ENCODE measurements at places on chromosomes 3 and 15.

GRCh38 chr3:172321035-172321434, 127.2 kb downstream of the GHSR start:
- no peak for DNase-seq

DNA sequence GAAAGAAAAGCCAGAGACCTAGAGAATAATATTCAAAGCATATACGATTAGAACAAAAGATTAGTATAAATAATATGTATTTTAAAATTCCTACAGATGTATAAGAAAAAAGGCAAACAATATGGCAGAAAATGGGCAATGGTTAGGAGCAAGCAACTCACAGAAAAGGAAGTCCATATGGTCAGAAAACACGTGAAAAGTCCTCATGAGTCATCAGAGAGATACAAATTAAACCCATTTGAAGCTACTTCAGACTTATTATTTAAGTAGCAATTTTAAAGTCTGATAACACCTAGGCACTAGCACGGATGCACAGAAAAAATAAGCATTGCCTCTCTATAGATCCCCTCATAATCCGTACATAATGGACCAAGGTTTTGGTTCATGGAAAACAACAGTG, 25.6 kb downstream of the SLC7A14 start:
- no peak for DNase-seq

- no peak for DNase-seq
These were observed 6.8 kb downstream of the TSPAN3 start for GRCh38 chr15:77064063-77064462.

DNA sequence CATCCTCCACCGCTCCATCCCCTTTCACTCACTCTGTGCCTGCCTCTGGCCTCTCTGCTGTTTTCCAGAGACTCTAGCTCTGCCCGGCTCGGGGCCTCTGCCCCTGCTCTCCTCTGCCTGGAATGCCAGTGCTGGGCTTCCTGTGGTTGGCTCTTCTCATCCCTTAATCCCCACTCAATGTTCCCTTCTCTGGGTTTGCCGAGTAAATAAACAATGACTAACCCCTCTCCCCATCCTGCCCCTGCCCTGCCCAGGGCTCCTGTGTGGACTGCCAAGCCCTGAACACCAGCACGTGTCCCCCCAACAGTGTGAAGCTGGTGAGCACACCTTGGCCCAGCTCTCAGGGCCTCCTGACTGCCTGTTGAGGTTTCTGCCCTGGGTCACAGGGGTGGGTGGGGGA, 12.2 kb downstream of the STAB1 start:
- no peak for DNase-seq

DNA sequence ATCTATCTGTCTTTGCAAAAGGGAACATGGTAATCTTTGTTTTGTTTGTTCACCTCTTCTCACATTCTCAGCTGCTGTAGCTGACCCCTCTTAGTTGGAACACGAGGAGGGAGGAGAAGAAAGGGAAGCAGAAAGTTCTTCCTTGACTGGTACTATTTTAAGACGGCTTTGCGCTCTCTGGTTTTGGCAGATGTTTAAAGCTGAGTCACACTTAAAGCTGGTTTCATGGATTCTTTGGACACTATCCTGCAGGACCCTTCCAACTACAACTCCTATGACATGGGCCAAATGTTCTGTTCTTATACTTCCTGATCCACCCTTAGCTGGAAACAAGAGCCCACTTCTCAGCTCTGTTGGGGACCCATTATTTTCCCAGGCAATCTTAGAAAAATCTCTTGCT, 40.6 kb upstream of the FXR1 start:
- no peak for DNase-seq

- no peak for DNase-seq
These were observed 26.9 kb downstream of the LOXL1 start for GRCh38 chr15:73952913-73953750.

GRCh38 chr15:50024281-50024680, 94.8 kb downstream of the ATP8B4 start:
- no peak for DNase-seq

GRCh38 chr3:192077795-192078497, 617.0 kb downstream of the PYDC2 start:
- DNase-seq = no peak

DNA sequence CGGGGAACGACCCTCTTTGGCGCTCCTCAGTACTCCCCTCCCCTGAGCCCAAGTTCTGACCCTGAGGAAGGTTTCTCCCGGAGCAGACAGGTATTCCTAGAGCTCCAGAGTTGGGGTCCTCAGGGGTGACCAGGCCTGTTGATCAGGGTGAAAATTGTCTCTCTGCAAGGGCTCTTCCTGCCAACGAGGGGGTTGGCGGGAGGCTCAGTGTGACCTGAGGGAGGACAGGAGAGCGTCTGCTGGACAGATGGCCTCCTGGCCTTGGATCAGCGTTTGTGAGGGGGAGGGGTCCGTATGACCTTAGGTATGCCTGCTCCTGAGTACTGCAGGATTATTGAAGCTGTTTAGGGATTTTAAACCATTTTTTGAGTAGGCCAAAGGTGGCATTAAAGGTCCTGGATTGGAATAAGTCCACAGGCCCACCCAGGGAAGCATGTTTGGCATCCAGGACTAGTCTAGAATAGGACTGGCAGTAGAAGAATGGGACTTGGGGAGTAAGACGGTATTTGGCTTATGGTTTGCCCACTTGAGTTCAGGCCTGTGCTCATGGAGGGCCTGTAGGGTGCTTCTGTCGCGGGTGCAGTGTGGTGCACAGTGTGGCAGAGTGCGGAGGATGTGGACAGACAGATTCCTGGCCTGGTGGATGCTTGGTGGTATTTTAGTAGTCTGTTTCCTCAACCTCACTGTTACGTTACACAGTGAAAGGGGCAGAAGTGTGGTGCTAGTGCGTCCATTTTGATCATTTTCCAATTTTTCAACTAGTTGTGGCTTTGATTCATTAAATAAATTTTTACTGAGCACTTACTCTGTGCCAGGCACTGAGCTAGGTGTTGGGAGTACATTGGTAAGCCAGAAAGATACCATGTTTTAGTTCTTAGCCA, 959 bp downstream of the ZNF592 start:
- DNase-seq = no peak

GRCh38 chr3:89353465-89353864, 246.0 kb downstream of the EPHA3 start:
- DNase-seq = no peak

DNA sequence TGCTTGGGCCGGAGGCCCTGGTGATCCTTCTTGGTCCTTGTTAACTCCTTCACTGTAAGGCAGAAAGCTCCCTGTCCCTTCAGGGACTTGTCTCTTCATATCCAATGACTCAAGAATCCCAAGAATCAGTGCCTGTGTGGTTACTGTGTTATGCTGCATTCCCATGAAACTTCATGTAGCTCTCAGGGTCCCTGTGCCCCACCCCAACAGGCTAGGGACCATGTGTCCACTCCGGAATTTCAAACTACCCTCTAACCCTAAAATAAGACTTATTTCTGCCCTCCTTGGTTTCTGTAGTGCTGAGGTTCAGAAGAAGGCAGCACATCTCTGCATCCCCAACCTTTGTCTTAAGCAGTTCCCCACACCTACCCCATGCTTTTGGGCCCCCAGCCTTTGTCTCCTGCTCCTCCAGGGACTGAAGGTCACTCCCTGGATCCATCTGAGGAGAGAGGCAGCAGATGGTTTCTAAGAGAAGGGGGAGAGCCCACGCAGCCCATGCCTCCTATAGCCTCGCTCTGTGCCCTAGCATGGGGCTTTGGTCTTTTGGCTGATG, 531 bp upstream of the MAP1A start:
- no peak for DNase-seq

DNA sequence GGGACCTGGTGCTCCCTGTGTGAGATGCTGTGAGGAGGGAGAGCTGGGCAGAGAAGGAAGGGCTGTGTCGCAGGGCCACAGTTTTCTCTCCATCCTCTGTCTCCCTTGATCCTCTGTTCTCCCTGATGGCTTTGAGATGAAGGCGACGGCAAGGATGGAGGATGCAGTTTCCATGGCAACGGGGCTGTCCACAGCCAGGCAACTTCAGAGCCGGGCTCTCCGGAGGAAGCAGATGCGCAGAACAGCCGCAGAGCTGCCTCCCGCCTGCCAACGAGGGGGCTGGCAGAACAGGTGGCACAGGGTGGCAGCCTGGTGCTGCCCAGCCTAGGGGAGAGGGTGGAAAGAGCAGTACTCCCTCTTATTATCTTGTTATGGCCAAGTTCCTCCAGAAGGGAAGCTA, 9.9 kb upstream of the GRM2 start:
- DNase-seq = no peak

- peak; percentile 38 for DNase-seq
These were observed 741 bp upstream of the ZNF106 start for GRCh38 chr15:42491539-42492225.

DNA sequence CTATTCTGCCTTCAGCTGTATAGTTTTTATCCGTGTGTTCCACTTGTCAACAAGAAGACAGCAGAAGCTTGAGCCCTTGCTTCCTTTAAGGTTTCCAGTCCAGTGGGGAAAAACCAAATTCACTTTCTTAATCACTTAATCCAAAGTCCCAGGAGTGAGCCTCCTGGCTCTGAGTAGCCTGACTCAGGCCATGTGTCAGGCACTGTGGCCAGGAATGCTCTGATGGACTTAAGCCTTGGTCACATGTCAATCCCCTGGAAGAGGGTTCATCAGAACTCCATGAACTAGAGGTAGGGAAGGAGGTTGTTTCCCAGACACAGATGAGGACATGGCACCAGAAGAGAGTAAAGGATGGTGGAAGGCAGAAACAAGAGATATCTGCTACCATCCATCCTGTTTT, 8.8 kb downstream of the VIPR1 start:
- DNase-seq = no peak

DNA sequence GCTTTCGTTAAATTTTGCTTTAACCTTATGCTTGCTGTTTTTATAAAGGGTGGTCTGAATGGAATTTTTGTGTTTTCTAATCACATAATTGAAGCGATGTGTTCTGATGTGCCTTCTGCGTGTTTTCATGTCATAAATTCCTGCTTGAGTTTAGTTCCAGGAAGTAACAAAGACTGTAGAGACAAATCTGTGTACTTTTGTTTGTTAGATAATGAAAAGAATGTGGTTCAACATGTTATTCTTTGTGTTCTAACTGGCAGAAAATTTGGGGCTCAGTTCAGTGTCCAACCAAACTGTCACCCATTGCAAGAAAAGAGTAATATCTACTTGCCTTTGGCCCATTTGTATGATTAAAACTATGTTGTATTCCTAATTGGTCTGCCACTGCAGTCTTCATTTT, 324.0 kb downstream of the DIPK2A start:
- no peak for DNase-seq

GRCh38 chr3:119733812-119734211, 31.0 kb downstream of the CFAP91 start:
- no peak for DNase-seq

DNA sequence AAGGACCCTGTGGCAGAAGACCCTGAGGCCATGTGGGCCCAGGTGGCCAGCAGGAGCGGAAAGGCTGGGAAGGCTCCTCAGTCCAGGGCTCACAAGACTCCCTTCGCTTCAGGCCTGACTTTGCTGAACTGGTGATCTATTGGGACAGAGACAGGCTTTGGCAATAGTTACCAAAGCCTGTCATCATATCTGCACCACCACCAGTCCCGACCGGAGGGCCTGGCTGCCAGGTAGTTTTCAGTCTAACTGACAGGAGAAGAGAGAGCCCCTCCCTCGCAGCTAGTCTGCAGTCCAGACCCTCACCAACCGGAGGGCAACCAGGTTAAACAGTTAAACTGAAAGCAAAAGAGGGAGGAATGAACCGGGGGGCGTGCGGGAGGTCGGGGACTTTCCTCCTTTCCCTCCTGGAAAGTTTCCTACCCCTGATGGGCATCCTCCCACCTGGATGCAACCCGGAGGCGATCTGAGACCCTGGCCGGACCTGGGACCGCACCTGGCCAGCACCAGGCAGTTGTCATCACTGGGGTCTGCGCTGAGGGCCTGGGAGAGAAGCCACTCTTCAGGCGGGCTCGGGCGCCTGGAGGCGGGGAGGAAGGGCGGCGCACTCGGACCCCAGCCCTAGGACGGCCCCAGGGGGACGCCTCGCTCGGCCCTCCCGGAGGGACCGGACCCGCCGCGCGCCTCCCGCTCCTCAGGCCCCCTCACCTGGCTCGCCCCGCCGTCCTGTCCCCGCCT, 435 bp downstream of the RAB27A start:
- DNase-seq = no peak

DNA sequence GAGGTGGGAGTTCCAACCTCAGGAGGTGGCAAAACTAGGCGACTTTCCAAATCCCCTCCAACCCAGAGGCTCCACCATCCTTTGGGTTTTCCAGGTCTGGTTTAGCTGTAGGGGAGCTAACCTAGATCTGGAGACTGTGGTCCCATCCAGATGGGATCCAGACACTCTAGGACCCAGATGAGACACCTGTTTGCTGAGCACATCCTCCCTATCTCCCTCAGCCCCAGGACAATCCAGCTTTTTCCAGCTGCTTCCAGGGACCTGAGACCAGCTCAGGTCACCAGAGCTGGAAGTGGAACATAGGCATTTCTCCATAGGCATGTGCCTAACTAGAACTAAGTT, 18.2 kb downstream of the CRTAP start:
- no peak for DNase-seq

- no peak for DNase-seq
These were observed 6.3 kb upstream of the ANPEP start for GRCh38 chr15:89820666-89821611.
